ENCODE measurements at places on chromosomes 2 and 18.
A peak's percentile ranks its signal among the peaks of the same experiment; 100 is the strongest.

DNA sequence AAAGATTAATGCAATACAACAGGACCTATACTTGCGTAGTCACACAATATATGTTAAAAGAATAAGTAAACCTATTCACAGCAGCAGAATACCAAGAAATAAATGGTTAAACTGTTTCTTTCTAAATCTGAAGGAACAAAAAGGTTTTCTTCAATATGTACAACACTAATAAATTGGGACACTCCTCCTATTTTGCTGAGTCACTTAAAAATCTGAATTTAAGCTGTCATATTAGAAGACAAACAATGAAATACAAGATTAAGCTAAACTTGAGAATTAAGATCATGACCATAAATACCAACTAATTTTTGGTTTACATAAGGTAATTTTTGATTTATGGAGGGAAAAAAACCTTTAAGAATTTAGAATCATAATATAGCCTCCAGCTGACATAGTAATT, 92.8 kb downstream of the ARHGEF33 start:
- DNase-seq = no peak

GRCh38 chr2:138713069-138713496, 67.1 kb downstream of the NXPH2 start:
- no peak for DNase-seq

DNA sequence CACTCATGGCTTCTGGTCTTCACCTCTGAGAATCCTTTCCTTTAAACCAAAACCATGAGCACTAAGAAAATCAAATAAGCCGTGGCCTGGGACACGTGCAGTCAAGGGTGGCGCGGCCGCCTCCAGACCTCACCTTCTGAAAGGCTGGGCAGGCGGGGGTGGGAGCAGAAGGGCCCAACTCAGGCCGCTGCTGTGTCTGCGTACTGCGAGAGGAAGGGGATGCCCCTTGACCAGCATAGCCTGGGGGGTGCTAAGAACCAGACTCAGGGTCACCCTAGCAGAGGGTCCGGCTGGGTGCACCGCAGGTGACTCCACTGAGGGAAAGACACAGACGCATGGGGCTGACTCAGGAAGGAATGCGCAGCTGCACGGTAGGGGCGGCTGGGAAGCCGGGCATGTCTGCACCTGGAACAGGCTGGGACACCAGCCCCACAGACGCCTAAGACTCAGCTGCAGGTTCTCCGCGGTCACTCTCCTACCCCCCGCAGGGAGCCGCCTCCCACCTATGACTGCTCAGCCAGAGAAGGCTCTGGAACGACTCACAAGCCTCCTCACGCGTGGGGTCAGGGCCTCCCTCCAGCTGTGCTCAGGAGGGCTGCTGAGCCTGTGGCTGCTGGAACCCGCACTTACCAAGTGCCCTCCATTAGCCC, 432.4 kb upstream of the MYT1L start:
- DNase-seq = no peak

GRCh38 chr18:45243340-45244110, 371.8 kb upstream of the SLC14A2 start:
- no peak for DNase-seq

GRCh38 chr2:207087046-207087902, 78.5 kb downstream of the KLF7 start:
- no peak for DNase-seq

GRCh38 chr2:71743995-71744675, 290.8 kb downstream of the DYSF start:
- no peak for DNase-seq

GRCh38 chr2:189372688-189373257, 68.5 kb upstream of the WDR75 start:
- no peak for DNase-seq

DNA sequence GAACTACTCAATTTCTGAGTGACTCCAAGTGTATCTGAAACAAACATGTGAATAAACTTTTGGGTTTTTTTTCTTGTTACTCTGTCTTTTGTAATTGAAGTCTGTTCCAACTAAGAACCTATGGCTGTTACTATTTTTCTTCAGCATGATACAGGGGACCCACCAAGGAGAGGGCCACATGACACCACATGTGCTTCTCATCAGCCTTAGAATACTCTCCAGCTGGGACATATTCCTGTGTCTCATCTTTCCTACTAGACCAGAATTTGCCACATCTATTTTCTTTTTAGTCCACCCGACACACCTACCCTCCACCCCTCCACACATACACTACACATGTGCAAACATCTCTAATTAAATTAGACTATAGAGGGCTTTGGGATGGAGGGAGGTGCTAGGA, 191.7 kb upstream of the NDUFV2 start:
- DNase-seq = no peak

- DNase-seq = no peak
Observed at GRCh38 chr2:46485002-46485401, 5.6 kb downstream of the TMEM247 start.

DNA sequence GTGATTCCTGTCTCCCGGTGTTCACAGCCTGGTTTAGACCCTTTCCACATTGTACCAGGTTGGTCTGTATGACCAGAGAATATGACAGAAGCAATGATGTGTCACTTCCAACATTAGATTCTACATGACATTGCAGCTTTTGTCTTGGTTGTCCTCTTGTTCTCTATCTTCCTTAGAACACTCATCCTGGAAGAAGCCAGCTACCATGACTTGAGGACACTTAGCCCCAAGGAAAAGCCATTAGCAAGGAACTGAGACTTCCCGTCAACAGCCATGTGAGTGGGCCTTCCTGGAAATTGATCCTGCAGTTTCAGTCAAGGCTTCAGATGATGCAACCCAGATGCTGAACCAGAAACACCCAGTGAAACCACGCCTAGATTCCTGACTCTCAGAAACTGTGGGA, 143.3 kb downstream of the MREG start:
- DNase-seq = no peak

GRCh38 chr18:59387687-59388565, 28.9 kb upstream of the LMAN1 start:
- DNase-seq = no peak

GRCh38 chr18:10343778-10344177, 110.7 kb upstream of the APCDD1 start:
- DNase-seq = no peak

DNA sequence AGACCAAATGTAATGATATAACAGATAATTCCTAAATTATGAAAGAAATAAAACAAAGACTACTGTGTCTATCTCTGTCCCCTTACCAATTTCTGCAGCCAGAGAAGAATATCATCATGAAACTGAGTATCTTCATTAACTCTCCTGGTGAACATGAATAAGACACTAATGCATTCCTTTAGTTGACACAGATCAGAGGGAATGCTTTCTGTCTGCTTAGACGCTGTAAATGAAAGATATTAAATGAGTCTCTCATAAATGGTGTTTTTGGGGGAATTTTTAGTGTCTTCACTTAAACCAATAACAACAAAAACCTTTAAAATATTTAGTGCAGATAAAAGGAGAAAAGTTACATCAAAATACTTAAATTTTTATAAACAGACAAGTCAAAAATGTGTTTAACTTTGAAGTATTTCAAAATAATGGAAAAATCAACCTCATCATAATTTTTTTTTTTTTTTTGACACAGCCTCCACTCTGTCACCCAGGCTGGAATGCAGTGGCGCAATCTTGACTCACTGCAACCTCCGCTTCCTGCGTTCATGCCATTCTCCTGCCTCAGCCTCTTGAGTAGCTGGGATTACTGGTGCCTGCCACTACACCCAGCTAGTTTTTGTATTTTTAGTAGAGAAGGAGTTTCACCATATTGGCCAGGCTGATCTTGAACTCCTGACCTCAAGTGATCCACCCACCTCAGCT, 16.0 kb downstream of the EPG5 start:
- no peak for DNase-seq

GRCh38 chr2:226890286-226890685, 54.4 kb downstream of the RHBDD1 start:
- no peak for DNase-seq

GRCh38 chr18:36350839-36351469, 53.4 kb downstream of the FHOD3 start:
- DNase-seq = no peak

DNA sequence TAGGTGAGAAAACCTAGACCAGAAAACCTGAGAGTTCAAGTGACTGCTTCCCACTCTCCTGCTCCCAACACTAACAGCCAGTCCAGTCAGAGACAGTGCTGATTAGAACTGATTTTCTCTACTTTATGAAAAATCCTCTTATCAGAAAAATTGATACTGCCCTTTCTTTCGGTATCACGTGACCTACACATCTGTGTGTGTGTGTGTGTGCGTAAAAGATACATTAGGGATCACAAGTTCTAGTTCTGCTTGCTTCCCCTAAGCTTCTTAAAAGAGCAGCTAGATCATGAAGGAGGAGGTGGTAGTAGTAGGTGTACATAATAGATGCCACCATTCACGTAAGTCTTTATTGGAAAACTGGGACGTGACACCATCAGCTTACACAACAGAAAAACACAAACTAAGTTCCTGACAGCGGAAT, 1.5 kb downstream of the ARL5A start:
- DNase-seq = no peak

DNA sequence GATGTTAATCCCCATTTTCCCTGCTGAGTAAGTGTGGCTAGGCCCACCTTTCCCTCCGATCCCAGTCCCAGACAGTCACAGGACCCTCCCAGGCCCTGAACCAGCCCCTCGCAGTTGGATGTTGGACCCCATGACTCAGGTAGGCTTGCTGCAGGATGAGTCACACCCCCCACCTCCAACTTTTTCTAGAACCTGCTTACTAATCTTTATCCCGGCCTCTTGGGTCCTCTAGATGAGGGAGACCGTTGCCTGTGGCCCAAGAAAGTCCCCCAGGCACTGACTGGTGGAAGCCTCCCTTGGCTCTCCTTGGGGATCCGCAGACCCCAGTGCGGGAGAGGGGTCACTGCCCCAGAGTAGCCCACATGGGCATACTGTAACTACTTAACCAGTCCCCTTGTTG, 98.5 kb downstream of the SMAD7 start:
- DNase-seq = no peak

GRCh38 chr18:3758531-3758930, 308.6 kb downstream of the TGIF1 start:
- DNase-seq = no peak

- no peak for DNase-seq
Observed at GRCh38 chr2:85433511-85434089, 15.1 kb downstream of the SH2D6 start.

DNA sequence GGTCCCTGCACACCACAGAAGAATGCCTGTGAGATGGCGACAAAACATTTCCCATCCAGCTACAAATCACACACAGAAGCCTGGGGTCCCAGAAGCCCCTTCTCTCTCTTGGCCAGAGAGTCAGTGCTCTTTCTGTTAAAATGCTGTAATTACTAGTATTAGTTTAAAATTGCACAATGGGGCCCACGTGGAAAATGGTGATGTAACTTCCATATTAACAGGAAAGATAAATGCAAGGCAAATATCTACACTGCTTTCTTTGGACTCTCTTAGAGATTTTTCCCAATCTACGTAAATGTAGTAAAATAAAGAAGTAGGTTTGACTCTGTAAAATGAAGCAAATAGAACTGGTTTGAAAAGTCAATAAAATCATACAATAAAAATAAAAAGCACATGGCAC, 113.9 kb upstream of the TFCP2L1 start:
- no peak for DNase-seq

DNA sequence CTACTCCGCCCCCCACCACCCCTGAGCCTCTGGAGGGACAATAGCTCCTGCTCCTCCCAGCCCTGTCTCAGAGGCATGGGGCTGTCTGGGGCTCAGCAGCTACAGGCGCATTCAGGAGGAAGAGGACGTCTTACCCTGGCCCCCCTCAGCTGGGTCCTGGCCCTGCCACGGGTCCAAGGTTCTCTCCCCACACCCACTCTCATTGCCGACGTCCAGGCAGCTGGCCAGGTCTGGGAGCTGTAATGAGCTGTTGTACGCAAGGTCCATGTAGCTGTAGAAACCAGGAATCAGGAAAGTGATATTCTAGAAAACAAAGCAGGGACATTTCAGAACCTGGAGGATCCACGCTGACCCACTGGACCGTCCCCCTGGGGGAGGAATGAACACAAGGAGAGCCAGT, 13.5 kb downstream of the PASK start:
- no peak for DNase-seq

DNA sequence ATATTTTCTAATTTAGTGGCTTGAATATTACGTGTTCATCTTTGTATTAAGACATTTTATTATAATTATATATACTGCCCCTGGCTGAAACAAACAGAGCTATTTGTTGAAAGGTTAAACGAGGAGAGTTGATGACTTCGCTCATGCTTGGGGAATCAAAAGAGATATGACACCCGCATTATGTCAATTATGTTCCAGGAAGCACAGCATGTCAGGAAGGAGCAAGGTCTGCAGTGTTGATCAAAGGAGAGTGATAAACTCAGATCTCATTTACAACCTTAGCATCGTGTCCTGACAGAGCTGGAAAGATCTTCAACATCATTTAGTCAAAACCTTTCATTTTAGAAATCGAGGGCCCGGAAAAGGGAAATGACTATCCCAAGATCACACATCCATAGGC, 510.1 kb downstream of the TDRD15 start:
- DNase-seq = no peak

DNA sequence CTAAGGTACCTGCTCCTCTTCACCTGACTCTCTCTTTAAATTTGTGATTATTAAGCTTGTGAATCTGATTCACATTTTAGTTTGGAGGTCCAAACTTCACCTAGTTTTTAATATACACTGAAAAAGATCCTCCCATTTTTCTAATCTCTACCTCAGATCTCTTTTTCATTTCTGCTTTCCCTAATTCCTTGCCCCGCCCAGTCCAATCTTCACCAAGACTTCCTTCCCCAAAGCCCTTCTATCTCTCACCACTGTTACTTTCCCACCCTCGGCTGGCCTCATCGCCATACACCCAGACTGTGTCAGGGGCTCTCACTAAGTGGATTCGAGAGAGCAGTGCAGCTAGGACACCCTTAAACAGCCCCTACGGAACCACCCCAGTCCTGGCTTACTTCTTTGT, 40.0 kb downstream of the LBH start:
- no peak for DNase-seq

DNA sequence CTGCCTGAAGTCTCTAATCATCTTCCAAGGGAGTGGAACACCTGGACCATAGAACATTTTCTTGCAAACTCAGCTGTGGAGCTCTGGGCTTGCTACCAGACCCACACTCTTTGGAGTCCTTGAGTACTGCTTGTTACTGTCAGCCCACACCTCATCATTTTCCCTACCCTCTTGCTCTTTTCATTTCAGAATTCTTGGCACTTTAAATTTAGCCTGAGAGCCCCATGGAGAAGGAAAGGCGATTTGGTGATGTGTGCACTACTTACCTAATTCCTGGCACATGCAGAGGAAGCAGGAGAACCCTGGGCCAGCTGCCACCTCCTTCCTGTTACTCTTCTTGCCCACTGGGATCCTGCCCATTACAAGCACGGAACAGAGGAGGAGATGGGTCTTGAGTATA, 31.7 kb downstream of the TMEM178A start:
- DNase-seq = no peak

- DNase-seq = peak; percentile 20
Observed at GRCh38 chr2:136384531-136385303, 266.8 kb upstream of the CXCR4 start.

- DNase-seq = no peak
Observed at GRCh38 chr2:111165084-111165483, 44.4 kb downstream of the BCL2L11 start.

- DNase-seq = no peak
Observed at GRCh38 chr18:57856557-57857280, 53.6 kb upstream of the ATP8B1 start.

GRCh38 chr2:11862049-11862448, 115.6 kb downstream of the LPIN1 start:
- DNase-seq = no peak

- DNase-seq = no peak
Observed at GRCh38 chr2:30691091-30691947, 115.9 kb downstream of the CAPN13 start.

GRCh38 chr2:40138314-40138713, 313.6 kb downstream of the SLC8A1 start:
- DNase-seq = no peak

GRCh38 chr2:239300871-239301735, 99.7 kb downstream of the HDAC4 start:
- no peak for DNase-seq

Data from activated T-cell treated with anti-CD3 and anti-CD28 coated beads for 1 hour (primary cell).